ENCODE measurements at places on chromosomes 1 and 21.

GRCh38 chr1:183023146-183023600 lies at the start of gene LAMC1:
LAMC1 (plus strand) TSS chr1:183023420; CDS start chr1:183023717, 297 bp downstream.
- peak; percentile 60 for DNase-seq

DNA sequence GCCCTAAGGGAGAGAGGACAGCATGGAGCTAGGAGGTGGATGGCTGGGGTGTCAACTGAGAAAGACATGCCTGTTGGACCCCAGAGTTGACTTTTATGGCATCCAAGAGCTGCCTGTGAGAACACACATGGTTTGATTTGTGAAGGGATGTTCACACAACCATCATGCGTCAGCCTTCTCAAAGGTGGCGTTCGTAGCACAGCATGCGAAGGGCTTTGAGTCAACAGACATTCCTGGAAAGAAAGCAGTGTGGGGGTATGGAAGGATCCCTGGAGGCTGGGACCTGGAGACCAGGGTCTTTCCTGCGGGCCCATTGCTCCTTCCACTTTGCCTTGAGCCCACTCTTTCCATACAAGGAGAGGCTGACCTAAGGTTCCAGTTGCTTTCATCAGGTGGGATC lies 6.4 kb upstream of the WNT3A start:
- DNase-seq = no peak

DNA sequence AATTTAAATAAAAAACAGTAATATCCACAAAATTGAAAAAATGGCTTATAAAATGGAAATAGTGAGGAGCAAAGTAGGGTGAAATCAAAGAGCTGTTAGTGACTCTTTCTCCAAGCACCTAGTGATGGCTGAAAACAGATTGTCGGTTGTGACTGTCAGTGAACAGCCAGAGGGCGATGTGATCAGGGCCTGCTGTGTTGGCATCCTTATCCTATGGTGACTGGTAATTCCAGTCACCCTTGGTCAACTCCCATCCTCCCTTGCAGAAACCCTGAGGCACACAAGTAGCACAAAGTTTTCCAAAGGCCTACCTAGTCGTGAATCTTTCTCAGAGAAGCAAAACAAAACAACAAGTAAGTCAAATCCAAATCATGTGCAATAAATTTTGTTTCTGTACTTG lies 599.8 kb upstream of the CXADR start:
- no peak for DNase-seq

GRCh38 chr1:46301406-46301807 lies 2.0 kb downstream of the LRRC41 start:
- no peak for DNase-seq

DNA sequence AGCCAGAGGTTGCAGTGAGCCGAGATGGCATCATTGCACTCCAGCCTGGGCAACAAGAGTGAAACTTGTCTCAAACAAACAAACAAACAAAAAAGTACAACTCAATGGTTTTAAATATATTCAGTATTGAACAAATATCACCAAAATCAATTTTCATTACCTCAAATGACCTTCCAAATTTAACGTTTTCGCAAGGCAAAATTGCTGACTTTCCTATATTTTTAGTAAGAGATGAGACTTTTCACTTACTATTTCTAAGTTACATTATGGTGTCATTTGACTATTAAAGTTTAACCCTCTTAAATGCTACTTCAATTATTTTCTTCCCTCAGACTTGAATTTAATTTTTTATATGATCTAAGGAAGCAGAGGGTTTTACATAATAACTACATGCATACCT lies 23.0 kb upstream of the ABCB10 start:
- DNase-seq = no peak

GRCh38 chr1:21524220-21524619 lies 15.0 kb downstream of the ALPL start:
- no peak for DNase-seq

- no peak for DNase-seq
Measured at GRCh38 chr1:205473966-205474365, 18.1 kb upstream of the BLACAT1 start.

DNA sequence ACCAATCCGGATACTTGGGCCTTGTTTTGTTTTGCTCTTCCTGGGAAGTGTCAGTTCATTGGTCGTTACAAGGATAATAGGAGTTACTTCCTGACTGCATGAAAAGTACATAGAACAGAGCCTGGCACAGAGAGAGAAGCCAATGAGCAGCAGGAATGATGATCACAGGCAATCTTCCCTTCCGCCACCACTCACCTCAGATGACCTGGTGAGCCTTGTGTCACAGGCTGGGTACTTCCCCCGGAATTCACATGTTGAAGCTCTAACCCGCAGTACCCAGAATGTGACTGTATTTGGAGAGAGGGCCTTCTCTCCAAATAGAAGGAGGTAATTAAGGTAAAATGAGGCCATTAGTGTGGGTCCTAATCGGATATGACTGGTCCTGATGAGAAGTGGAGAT lies 18.8 kb upstream of the GPR137B start:
- DNase-seq = no peak

GRCh38 chr1:183058851-183059502 lies 35.8 kb downstream of the LAMC1 start:
- no peak for DNase-seq

DNA sequence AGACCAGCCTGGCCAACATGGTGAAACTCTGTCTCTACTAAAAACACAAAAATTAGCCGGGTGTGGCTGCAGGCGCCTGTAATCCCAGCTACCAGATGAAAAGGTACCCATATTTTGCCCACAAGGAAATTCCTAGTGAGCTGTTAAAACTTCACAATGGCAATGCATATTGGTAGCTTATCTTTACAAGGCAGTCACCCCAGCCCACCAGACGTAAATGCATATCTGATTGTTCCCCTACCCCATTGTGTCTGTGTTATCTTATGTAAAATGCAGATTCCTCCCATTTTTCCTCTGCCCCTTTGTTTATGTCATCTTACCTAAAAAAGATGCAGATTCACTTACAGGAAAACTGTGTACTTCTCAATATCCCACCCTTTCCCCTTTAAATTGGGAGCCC lies 103.1 kb upstream of the SLC2A1 start:
- DNase-seq = no peak

GRCh38 chr21:42665026-42665425 lies 11.6 kb downstream of the PDE9A start:
- no peak for DNase-seq

GRCh38 chr1:1157033-1157365 lies 16.7 kb upstream of the TTLL10 start:
- DNase-seq = no peak

DNA sequence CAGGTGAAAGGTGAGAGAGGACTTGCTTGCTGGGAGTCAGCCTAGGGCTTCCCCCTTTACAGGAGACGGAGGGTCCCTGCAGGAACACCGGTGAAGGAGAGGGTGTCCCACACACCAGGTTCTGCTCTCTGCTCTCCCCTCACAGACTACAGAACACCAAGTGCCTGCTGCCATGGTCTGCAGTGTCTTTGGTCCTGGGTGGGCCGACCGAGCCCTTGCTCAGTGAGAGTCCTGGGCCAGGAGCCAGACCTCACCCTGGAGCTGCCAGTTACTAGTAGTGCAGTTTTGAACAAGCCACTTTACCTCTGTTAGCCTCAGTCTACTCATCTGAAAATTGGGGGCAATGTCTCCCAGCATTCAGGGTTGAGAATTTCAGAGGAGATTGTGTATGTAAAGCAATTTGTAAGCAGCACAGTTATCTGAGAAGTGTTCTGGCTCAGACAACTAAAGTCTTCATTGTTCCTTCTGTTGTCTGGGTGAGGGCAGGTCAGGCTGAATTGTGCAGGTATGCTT lies 2.7 kb upstream of the IL6R start:
- DNase-seq = no peak

DNA sequence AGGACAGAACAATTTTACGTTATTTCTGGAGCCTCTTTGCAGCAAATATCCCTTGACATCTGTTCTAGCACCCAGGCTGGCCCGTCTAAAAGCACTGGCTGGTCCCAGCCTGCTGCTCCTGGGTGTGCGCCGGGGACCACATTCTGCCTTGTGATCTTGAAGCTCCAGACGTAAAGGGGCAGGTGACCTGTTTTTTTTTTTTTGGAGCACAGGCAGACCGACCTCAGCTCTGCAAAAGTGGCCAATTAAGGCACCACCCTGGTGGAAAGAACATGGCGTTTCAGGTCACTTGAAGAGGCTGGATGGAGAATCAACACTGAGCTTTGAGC lies 13.8 kb upstream of the CAMTA1 start:
- no peak for DNase-seq

DNA sequence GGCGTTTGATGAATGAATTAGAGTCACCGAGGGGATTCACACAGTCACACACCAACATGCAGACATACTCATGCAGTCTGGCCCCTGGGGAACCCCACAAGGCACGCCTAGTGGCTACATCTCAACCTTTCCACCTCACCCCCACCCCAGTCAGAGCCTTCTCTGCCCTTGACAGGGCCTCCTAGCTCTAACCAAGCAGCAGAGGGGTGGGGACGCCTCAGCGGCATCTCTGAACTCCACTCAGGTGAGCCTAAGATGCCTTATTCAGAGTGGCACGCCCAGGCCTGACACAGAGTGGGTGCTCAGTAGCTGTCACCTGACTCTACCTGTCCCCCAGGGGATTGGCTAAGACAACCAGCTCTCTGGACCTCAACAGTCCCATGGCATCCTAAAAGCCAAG lies 3.7 kb upstream of the SDC3 start:
- DNase-seq = no peak

GRCh38 chr1:160646711-160647328 lies at the start of gene SLAMF1:
SLAMF1 (minus strand) TSS chr1:160647044; CDS start chr1:160646945, 99 bp downstream.
- DNase-seq = no peak

DNA sequence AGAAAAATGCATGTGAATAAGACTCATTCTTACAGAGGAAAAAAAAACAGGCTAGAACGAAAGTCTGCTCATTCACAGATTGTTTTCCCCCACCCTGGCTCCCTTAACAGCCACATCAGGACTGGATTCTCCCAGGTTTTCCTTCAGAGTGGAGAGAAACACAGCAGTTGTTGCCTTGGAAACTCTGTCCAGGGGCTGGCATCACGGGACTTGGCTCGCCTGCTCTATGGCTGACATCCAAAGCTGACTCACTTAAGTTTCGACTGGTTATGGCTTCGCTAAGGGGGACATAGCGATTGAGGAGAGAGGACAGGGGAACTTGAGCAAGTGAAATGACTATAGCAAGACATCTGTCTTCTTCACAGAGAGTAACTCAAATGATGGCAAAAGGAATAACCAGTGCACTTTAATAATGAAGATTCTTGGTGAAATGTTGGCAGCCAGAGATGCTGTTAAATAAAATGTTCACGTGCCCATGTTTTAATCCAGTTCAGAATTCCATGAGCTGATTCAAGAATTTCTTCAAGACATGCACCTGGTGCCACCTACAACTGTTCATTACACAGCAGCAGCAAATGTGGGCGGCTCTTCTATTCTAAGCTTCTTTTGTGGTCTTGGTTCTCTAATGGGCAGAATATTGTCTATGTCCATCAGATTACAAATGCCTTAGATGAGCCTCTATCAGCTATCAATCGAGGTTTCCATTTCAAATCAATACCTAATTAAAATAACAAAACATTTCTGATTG lies 21.8 kb downstream of the MIS18A start:
- DNase-seq = no peak

DNA sequence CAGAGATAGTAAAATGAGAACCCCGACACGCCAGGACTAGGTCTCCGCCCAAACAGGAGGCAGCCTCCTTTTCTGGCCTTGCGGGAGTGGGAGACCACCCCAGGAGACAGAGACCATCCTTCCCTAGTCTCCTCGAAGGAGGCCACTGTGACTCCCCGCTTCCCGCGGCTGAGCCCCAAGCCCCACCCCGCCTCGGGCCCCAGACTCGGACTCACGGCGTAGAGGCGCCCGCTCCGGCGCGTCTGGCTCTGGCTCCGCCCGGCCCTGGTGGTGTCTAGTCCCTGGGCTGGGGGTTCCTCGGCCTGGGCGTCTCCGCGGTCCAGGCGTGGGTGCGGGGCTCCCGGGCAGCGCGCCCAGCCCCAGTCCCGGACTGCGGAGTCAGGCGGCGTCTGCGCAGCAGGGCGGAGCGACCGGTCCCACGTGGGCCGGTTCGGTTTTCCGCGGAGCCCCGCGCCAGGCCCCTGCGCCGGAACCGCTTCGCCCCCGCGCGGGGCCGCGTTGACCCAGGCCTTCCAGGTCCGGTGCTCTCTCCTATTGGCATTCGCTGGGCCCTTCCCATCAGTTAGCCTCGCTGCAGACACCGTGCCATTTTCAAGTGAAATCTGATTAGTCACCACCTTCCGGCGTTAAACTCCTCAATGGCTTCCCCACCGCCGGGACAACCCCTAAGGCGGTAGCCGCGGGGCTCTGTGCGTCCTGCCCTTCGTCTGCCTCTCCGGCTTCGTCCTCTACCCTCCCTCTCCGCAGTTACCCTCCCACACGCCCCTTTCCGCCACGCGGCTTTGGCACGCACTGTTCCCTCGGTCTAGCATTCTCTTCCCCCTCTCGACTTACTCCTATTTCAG lies at the start of gene C1orf216:
Gene C1orf216 (minus strand): TSS at position 393 of the 845 bp plus-strand sequence. CDS start 2,563 bp downstream, outside the sequence.
- peak; percentile 73 for DNase-seq

- DNase-seq = peak; percentile 7
Measured at GRCh38 chr21:46078978-46079351, 18.9 kb upstream of the COL6A2 start.

GRCh38 chr1:246113555-246114095 lies 393.5 kb downstream of the SMYD3 start:
- no peak for DNase-seq

GRCh38 chr1:201164645-201165044 lies 10.4 kb upstream of the TMEM9 start:
- no peak for DNase-seq

DNA sequence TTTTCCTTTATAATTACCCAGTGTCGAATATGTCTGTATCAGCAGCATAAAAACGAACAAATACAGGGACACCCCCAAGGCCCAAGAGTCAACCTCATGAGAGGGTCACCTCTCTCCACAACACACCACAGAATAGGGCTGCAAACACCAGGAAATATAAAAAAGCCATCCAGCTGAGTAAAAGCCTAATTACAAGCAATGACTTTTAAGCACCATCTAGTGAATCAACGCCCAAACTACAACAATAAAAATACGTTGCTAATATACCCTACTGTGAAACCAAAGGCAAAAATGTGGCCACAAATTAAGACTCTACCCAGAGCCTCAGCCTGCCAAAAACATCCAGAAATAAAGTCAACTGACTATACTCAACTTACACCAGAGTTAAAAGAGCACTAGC lies 817.9 kb upstream of the NEGR1 start:
- no peak for DNase-seq

DNA sequence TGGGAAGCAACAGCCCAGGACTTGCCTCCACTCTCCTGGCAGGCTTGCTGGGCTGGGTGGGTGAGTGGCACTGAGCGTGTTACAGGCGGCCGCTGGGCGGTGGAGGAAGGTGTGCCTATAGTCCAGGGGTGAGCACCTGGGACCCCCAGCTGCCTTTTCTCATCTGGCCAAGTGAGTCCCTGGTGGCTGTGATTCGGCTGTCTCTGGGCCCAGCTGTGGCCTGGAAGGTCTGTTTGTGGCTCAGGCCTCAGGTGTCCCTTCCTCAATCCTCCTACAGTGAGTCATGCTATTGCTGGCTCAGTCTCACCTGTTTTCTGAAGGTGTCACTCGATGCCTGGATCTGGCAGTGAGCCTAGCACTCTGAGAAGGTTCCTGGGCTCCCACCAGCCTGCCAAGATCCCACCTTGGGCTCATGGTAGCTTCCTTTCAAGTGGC lies 564.2 kb downstream of the PTPRU start:
- DNase-seq = no peak

GRCh38 chr1:151311589-151312331 lies 15.5 kb downstream of the PI4KB start:
- DNase-seq = no peak

GRCh38 chr1:178311164-178311563 lies 185.6 kb downstream of the CLEC20A start:
- no peak for DNase-seq

Measured in GM12891 (cell line).